ENCODE measurements at places on chromosomes 6 and 20.

DNA sequence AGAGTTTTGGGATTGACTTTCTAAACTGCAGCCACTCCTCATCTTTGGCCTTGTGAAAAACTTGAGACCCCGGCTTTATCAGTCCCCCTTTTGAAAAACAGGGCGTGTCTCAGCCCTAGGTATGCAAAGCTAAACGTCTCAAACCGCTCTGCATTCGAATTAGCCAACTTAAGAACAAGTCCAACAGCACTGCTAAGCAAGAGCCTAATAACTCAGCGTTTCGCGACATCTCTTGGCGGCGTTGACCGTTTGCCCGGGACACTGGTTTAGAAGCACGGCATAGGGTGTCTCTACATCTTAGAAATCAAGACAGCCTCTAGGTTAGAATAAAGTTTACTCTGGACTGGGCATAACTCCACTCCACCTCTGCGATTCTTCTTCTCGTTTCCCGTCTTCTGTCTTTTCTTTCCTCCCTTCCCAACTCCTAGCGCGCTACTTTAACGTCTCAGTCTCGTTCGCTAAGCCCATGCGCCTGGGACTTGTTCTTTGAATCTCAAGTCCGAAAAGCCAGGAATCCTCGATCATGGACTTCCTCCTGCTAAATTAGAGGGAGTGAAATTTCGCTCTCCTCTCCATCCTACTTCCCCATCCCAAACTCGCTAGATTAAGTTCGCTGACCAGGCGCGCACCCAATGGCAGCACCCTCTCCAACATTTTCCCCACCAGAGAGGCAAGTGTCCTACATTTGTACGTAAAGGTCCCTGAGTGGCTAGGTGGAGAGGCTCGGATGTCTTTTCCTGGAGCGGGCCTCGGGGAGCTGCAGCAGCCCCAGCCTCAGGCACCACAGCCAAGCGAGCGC, 10.5 kb upstream of the TFAP2A start:
- no peak for DNase-seq

- DNase-seq = no peak
Observed at GRCh38 chr6:113411011-113411410, 446.1 kb upstream of the MARCKS start.

DNA sequence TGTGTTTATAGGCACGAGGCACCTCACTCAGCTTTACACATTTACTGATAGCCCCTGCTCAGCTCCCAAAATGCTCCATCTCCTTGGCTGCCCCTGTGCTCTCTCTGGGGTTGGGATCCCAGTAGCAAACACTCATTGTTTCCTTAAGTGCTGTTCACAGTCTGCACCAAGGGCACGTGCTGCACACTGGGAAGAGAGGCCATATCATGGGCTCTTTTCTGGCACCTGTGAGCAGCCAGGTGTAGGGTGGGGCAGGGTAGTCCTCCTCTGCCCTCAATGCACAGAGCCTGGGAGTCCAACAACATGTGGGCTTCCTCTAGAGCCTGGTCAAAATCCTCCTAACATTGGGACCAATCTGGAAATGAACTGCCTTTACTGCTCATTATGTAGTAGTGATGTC, 67.9 kb downstream of the BANF2 start:
- no peak for DNase-seq

GRCh38 chr20:19527509-19527908, 230.5 kb upstream of the RIN2 start:
- DNase-seq = no peak

DNA sequence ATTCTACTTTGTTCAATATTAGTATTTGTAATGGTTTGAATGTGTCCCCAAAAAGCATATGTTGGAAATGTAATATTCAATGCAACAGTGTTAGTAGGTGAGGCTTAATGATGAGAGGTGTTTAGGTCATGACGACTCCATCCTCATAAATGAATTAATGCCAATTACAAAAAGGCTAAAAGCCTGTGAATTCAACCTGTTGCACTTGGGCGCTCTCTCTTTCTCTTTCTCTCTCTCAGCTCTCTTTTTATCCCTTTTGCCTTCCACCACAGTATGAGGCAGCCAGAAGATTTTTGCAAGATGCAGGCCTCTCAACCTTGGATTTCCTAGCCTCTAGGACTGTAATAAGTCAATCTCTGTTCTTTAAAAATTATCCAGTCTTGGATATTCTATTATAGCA, 34.6 kb downstream of the PSMB9 start:
- DNase-seq = no peak

DNA sequence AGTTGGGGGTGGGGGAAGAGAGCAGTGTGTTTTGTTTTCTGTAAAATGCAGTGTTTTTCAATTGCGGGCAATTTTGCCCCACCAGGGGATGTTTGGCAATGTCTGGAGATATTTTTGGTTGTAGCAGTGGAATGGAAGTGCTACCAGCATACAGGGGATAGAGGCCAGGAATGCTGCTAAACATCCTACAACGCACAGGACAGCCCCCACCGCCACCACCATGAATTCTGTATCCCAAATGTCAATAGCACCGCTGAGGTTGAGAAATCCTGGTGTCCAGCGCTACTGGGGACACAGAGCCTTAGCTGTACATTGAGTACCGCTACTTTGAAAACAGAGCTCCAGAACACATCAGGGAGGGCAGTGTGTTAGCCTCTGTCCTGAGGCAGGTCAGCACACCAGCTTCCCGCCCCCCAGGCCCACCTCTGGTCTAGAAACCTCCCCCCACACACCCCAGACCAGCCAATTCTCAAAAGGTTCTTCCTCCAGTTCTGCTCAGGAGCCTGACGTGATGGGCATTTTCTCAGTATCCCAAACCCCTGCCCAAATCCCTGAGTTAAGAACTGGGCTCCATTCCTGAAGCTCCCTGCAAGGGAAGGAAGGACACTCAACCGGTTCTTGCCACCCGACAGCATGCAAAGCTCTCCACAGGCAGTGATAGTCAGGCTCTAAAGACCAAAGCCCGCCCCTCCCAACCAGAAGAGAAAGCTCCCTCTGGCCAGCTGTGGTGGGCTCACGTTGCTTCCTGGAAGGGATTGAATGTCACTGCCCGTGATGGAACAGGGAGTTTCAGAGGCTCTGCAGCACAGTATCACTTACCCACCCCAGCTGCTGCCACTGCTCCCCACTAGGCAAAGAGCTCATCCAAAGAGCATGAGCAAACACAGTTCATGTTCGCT, 321.5 kb upstream of the JARID2 start:
- DNase-seq = no peak

All from GM18507 (cell line).